ENCODE measurements at places on chromosomes 1 and 21.
A peak's percentile ranks its signal among the peaks of the same experiment; 100 is the strongest.

DNA sequence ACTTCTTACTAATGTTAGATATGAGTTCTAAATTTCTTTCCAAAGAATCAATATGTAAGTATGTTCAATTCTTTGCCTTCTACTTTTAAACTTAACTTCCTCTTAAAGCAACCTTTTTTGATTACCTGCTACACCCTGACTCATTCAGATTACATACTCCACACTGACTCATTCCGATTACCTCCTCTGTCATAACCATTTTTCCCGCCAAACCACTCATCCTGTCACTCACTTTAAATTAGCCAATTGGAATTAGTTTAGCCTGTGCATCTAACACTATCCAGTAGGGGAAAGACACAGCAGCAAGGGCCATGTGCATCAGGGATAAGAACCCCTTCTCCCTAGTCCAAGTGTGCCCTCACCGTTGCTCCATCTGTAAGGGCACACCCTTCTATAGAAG, 815.5 kb downstream of the BRINP3 start:
- DNase-seq: no peak

- DNase-seq: no peak
Measured at GRCh38 chr1:178614286-178614685, 101.4 kb downstream of the TEX35 start.

- DNase-seq: no peak
Measured at GRCh38 chr1:83596331-83596730, 402.6 kb downstream of the TTLL7 start.

GRCh38 chr21:24705201-24705600, 902.1 kb downstream of the MRPL39 start:
- DNase-seq: no peak

GRCh38 chr1:181651276-181651675, 168.0 kb downstream of the CACNA1E start:
- DNase-seq: no peak

DNA sequence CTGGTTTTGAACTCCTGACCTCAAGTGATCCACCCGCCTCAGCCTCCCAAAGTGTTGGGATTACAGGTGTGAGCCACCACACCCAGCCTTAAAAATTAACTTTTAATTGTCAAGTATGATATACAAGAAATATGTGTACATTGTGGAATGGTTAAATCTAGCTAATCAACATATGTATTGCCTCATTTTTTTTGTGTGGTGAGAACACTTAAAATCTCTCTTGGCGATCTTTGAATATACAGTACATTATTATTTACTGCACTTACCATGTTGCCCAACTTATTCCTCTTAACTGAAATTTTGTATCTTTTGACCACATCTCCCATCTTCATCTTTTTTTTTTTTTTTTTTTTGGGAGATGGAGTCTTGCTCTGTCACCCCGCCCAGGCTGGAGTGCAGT, 23.3 kb downstream of the THRAP3 start:
- no peak for DNase-seq

- no peak for DNase-seq
Measured at GRCh38 chr1:181500636-181501035, 17.3 kb downstream of the CACNA1E start.

- DNase-seq: peak; percentile 25
Measured at GRCh38 chr1:86912281-86912900, 1.5 kb downstream of the SELENOF start.

DNA sequence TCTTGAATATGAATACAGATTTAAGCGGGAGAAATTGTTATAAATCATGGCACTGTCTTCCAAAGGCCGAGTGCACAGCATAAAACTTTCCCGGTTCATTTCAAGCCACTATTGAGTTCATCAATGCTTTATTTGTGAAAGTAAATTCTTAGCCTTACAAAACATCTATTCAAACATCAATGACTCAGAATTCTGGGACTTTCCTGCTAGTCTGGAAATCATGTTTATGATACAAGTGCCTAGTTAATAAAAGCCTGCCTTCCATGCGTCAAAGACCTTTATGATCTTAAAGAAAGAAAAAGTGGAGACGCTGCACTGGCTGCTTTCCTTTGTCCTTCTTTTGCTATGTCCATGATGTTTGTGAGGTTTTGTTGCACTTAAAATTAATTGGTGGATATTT, 137.7 kb downstream of the SETD4 start:
- DNase-seq: peak; percentile 71

GRCh38 chr1:89047734-89048133, 17.3 kb downstream of the GBP1 start:
- peak; percentile 48 for DNase-seq

DNA sequence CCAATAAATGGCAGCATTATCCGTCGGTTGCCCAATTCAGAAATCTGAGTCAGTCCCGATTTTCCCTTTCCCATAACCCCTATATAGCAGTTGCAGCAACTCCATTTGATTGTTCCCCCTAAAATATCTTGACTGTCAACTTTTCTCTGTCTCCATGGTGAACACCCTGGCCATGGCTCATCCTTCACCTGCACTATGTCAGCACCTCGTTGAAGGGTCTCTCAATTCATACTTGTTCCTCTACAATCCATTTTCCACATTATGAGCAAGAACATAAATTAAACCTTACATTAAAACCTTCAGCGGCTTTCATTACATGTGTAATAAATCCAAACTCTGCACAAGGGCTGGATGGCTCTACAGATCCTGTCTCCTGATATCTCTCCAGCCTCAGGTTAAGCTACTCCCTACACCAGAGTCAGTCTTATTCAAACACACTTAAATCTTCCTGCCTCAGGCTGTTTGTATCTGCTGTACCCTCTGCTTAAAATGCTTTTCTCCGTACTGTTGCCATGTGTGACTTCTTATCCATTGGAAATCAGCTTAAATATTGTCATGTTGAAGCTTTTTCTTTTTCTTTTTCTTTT, 87.3 kb downstream of the BACH1 start:
- DNase-seq: no peak

GRCh38 chr1:100422065-100422464, 69.8 kb downstream of the CDC14A start:
- DNase-seq: no peak

DNA sequence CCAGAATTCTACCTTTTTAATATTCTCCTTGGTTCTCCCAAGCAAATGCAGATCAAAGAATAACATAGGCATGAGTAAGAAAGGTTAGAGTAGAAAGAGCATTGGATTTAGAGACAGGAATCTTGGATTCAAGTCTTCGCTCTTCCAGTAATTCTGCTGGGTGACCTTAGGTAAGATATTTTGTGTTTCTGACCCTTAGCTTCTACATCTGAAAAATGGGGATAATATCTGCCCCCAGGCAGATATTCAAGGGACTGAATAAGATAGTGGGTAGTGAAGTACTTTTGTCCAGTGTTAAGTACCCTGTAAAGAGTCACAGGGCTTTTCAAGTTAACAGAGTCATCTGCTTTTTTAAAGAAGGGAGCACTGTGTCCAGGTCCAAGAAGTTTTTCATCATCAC, 70.8 kb downstream of the KDM1A start:
- no peak for DNase-seq

GRCh38 chr1:110085671-110086070, 15.2 kb upstream of the ALX3 start:
- no peak for DNase-seq

DNA sequence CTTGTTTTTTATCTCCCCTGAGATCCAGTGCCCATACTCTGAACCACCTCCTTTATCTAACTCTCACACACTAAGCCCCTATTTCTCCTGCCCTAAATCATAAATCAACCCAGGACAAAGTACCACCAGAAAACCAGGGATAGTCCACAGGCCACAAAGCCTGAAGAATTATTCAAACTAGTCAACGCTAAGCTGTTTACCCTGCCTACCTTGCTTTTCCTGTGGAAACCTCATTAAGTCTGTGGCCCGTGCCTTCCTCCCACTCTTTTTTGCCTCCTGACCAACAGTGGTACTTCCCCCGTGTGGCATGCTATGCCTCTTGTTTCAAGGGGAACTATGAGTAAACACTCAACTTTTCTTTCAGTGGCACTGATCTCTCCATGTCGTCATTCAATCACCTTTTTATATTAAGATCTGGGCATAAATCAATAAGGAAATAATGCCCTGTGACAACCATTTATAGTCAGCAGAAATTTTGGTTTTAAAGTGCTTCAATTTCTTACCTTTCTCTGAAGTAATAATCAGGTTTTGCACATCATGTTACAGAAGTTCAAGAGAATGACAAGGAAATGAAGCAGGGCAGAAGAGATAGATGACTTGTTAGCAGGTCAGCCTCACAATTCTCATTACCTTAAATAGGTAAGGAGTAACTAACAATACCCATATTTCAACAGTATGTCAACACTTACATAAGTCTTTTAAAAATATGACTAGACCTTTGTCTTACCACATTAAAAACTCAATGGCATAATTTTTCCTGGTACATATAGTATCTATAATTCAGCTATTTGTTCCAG, 32.1 kb downstream of the EYA3 start:
- no peak for DNase-seq

GRCh38 chr21:15494481-15494880, 235.3 kb upstream of the USP25 start:
- no peak for DNase-seq

DNA sequence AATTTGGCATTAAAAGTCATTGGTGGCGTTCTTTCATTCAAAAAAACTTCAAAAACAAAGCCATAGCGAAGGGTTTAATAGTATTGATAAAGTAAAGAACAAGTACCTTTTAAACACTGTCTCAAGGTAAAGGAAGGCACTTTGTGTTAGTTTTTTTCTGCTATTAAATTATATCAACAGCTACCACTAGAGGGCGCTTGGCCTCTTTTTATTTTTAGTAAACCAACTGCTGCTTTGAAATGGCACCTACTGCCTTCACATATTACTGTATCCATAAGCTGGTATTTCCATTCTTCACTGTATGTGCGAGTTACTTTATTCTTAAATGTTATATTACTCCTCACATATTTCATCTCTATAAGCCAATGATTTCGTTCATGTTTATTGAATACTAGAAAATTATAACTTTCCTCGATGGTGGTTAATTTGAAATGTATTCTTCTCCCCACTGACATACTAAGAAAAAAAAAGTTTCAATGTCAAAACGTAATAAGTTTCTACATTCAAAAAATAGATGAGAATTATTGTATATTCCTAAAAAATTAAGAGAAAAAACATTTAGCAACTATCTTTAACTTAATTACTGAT, 125.7 kb upstream of the CXADR start:
- peak; percentile 67 for DNase-seq

DNA sequence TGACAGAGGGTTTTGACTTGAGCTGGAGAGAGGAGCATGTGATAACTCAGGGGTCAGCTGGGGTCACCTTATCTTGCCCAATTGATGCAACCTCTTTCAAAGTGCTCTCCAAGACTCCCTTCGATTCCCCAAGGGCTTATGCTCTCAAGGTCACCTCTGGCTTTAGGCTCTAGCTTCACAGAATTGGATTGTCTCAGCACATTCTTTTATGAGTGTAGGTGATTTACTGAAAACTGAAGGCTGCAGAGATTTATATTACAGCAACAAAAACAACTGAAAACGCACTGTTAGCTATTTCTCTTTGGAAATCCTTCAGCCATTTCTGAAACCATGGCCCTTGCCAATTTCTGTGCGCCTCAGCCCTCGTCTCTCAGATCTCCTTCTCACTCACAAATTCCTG, 34.5 kb upstream of the MAP1LC3C start:
- no peak for DNase-seq

DNA sequence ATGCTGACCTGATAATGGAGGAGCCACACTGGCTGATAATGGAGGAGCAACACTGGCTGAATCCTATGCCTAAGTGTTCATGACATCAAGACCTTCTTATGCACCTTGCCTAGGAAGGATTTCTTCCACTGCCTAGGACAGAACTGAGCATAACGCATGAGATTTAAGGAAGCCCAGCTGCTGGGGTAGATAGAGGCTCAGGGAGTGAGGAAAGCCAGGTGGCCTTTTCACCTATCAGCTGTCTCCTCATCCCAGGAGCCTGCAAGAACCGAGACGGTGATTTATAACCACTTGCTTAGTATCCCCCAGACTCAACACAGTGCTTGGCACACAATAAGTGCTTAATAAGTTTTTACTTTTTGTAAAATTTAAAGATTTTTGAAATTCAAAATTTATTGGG, 7.4 kb upstream of the CTBS start:
- DNase-seq: no peak

- no peak for DNase-seq
Measured at GRCh38 chr1:31730336-31731048, 26.7 kb upstream of the COL16A1 start.

GRCh38 chr1:20540281-20540680, 12.1 kb upstream of the FAM43B start:
- peak; percentile 82 for DNase-seq

DNA sequence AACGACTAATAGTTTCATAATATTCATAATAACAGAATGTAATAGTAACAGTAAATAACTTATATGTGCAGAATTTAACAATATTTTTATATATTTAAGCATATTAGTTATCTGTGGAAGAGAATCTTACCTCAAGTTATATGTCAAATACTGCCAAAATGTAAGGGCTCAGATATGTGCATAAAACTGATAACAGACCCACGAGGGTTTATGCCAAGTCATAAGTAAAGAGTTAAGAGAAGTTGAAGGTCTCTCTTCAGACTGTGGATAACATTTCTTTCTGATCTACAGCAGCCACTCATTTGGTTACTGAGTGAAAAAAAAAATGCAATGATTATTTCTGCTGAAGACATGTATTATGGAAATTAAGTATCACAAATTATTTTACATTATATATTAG, 1167.8 kb upstream of the NCAM2 start:
- DNase-seq: no peak

GRCh38 chr1:195960580-195960979, 647.7 kb downstream of the KCNT2 start:
- DNase-seq: no peak

- no peak for DNase-seq
Measured at GRCh38 chr1:41509270-41509671, 24.8 kb upstream of the EDN2 start.

GRCh38 chr1:97911266-97912215, 9.3 kb downstream of the DPYD start:
- DNase-seq: no peak

GRCh38 chr1:201728731-201729130, 100.2 kb upstream of the IPO9 start:
- no peak for DNase-seq

GRCh38 chr1:103211073-103211472, 102.8 kb upstream of the COL11A1 start:
- DNase-seq: peak; percentile 6

- DNase-seq: no peak
Measured at GRCh38 chr21:15743593-15743992, 13.8 kb downstream of the USP25 start.

All from fibroblast of mammary gland (primary cell).